ENCODE measurements at places on chromosomes 5 and 9.

GRCh38 chr9:113990570-113990907 is 87.6 kb downstream of the AMBP start:
- DNase-seq = no peak

DNA sequence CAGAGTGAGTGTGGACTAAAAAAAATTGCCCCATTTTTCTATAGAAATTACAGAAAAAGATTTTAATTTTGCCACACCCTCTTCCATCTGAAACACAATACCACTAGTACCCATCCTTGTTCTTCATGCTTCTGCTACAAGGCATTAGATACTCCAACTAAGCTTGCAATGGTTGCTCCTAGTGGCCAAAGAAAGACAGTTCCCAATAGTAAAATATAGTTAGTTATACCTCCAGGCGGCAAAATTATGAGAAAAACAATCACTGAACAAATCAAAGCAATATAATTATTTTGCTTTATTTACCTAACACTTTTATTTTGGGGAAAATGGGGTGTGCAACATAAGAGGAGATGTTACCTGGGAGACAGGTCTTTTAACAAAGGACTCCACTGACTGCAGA is 101.2 kb downstream of the RAPGEF6 start:
- no peak for DNase-seq

DNA sequence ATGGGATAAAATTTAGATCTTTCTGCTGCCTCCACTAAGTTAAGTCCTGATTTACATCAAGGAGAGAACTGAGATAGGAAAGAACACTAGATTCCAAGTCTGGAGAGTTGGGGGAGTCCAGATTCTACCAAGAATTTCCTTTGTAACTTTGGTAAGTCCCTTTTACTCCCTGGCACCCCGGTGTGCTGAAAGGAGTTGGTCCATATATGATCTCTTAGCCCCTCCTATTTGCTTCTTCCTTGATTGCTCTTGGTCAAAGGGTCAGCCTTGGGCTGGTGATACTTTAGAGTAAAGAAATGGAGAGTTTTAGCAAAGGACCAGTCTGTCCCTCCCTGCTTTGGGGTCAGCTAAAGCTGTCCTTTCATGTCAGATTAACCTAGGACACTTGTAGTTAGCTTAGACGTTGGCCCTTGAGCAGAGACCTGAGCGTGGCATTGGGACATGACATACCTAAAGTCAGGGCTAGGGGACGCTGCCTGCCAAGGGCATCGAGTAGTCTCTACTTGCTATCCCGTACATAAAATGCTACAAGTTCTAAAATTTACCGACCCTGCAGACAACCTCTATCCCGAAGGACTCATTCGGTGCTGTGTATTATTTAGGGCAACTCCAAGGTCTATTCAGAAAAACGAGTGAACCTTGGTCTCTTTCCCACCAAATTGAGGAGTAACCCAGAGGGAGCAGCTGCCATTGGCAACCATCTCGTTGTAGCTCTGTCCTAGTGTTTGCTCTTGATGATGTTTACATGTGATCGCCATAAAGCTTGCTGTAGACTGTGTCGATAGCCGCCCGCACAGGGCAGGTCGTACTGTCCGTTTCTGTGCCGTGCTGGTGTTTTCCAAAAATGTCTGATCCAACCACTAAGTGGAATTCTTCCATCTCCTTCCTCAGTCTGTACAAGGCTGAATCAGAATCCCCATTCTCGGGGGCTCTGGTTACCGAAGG is 94.4 kb downstream of the PDE6A start:
- no peak for DNase-seq

- DNase-seq = peak; percentile 96
These were observed 6.3 kb downstream of the EDIL3 start for GRCh38 chr5:84378420-84378819.

DNA sequence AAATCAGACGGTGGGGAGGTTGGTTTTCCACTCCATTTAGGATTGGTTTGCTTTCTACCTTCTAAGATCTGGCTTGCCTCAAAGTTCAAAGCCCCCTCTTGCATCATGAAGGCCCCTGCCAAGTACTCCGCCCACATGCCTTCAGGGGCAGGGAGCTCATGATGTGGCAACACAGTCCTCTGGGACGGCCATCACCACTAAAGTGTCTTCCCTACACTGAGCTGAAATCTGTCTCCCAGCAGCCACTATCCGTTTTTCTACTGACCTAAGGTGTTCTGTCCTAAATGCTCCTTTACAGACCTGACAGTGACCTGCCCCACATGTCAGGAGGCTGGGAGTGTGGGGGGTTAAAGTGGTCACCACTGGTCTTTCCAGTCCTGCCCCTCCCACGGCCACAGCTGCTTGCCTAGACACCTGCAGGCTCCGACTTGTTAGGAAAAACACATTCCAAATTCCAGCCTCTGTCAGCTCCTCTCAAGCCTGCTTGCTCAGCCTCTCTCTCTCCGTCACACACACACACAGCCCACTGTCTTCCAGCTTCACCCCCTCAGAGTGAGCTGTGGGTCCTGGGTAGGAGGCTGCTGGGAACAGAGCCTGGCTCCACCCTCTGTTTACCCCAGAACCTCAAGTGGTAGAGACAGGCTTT is 44.9 kb downstream of the SHB start:
- peak; percentile 53 for DNase-seq

GRCh38 chr5:117954331-117954730 is 1034.0 kb downstream of the DTWD2 start:
- DNase-seq = peak; percentile 81

GRCh38 chr5:132678735-132679134 is 4.9 kb downstream of the IL4 start:
- no peak for DNase-seq

GRCh38 chr5:117201001-117201400 is 626.4 kb upstream of the SEMA6A start:
- DNase-seq = peak; percentile 13

DNA sequence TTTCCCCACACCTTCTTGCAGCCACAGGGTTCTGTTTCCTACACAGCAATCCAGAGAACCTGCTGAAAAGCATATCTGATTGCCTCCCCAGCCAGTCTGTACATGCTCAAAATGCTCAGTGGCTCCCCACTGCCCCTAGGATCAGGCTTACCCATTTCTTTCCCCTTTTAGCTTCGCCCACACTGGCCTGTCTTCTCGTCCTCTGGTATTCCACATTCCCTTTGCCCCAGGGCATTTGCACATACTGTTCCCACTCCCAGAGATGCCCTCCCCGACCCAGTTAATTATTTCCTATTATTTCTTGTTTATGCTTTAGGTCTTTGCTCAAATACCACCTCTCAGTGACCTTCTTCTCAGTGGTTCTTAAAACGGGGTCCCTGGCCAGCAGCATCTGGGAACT is 6.7 kb upstream of the TSPAN17 start:
- DNase-seq = no peak

GRCh38 chr5:86986837-86987236 is 280.8 kb upstream of the RASA1 start:
- DNase-seq = no peak
